Foreskin melanocyte (primary cell): ENCODE measurements at places on chromosomes 3 and 15.

DNA sequence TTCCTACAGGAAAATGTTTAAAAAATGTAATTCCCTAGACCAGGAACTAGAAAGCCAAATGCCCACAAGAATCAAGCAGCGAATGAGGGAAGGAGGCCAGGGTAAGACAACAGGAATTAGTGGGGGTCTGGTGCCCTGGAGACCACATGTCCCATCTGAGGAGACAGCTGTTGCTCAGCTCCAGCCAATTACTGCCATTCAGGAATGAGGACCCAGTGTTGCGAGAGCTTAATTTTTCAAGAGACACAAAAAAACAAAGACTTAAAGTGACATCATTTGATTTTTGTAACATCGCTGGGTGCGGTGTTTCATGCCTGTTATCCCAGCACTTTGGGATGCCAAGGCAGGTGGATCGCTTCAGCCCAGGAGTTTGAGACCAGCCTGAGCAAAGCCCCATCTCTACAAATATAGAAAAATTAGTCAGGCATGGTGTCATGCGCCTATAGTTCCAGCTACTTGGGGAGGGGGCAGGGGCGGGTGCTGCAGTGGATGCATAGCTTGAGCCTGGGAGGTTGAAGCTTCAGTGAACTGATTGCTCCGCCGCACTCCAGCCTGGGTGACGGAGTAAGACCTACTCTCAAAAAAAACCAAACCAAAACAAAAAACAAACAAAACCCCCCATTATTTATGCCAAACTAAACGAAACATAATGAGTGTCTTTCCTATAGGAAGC is 52.8 kb upstream of the LRIG1 start:
- DNase-seq = no peak

DNA sequence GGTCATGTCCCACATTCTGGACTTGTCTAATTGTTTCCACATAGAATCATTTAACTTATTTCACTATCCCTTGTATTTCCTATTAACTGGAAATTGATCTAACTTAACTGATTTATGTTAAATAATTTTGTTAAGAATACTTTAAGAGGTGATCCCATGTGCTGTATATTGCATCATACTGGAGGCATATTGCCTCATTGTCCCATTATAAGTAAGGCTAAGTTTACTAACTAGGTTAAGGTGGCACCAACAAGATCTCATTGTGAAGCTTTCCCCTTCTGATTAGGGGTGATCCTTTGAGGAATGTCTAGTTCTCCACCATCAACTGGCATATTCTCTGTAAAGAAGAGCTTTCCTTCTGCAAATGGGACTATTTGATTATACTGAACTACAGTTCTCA is 24.4 kb downstream of the MAP1A start:
- DNase-seq = no peak

- DNase-seq = no peak
Measured at GRCh38 chr3:69535613-69536012, 149.7 kb upstream of the FRMD4B start.

DNA sequence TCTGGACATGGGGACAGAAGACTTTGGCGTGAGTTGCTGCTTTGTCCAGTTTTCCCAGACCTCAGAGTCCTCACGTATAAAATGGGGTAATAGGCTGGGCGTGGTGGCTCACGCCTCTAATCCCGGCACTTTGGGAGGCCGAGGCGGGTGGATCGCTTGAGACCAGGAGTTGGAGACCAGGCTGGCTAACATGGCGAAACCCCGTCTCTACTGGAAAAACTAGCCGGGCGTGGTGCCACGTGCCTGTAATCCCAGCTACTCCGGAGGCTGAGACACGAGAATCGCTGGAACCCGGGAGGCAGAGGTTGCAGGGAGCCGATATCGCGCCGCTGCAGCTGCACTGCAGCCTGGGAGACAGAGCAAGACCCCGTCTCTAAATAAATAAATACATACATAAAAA is 22.7 kb upstream of the IGF1R start:
- no peak for DNase-seq

- DNase-seq = no peak
Measured at GRCh38 chr15:68310804-68311463, 33.4 kb downstream of the FEM1B start.

- DNase-seq = no peak
Measured at GRCh38 chr15:85475317-85475701, 94.9 kb downstream of the AKAP13 start.

GRCh38 chr15:62449638-62450037 is 284.6 kb upstream of the C2CD4B start:
- DNase-seq = no peak

DNA sequence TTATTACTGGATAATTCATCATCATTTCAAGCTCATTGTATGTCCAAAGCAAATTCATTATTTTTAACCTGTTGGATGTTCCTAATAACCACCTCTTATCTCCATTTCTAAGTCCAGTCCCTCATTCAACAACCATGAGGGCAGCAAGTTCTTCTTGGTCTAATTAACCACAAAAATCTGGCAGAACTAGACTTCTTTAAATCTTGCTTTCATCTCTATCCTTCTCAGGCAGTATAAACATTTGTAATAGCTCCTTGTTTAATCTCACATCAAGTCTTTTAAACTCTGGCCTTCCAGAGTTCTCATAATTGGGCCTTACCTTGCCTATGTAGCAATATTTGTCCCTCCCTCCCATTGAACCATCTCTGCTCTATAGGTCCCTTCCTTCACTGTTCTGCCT is 17.0 kb upstream of the GHSR start:
- no peak for DNase-seq

DNA sequence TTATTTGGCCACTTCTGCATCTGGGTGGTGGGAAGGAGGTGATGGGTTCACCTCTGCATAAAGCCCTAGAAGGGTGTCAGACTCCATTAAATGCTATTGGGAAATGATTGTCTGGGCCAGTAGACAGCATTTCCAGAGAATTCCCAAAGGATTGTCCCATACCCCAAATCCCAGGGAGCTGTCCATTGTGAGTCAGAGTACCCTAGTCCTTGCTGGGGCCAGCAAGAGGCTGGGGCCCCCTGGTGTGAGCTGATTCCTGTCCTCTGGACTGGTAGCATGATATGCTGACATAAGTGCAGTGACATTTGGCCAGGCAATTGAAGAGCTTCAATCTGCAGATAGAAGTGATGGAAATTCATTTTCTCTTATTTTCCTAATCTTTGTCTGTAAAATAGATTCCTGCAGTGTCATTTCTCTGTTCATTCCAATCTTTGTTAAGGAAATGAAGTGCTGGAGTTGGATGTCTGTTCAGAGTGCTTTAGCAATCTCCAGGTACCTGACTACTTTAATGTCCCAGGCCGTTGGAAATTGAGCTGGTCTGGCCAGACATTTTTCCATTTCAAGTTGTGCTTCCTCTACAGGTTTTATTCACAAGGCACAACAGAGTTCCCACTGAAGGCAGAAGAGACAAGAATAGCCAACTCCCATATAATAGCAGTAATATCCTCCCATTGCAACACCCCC is 91.2 kb downstream of the RPLP1 start:
- DNase-seq = no peak

DNA sequence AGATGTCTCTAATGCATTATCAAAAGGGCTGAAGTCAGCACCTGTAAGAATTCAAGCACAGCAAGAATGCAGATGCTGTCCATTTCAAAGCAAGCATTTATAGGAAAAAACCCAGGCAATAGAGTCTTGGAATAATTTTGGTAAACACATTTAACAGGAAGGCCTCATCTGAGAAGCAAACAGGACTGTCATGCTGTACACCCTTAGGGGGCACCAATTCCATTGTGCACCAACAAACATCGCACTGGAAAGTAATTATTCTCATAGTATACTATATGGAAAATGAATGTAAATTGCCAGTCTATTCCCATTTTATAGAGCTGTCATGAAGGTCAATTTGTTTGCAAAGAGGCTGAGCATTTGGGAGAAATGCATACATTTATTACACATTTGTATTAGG is 247.3 kb upstream of the SUCLG2 start:
- no peak for DNase-seq
